ENCODE measurements at places on chromosomes 1 and 21.

- DNase-seq, result peak; percentile 66
Measured at GRCh38 chr21:46551636-46552241, 53.1 kb downstream of the S100B start.

GRCh38 chr1:69283516-69283915 lies 284.2 kb upstream of the LRRC7 start:
- no peak for DNase-seq

- DNase-seq, result no peak
Measured at GRCh38 chr1:19858893-19859292, 23.3 kb upstream of the OTUD3 start.

GRCh38 chr1:51969038-51969705 lies 21.3 kb downstream of the RAB3B start:
- DNase-seq, result no peak

GRCh38 chr1:186722711-186723309 lies 42.6 kb upstream of the PTGS2 start:
- DNase-seq, result no peak

DNA sequence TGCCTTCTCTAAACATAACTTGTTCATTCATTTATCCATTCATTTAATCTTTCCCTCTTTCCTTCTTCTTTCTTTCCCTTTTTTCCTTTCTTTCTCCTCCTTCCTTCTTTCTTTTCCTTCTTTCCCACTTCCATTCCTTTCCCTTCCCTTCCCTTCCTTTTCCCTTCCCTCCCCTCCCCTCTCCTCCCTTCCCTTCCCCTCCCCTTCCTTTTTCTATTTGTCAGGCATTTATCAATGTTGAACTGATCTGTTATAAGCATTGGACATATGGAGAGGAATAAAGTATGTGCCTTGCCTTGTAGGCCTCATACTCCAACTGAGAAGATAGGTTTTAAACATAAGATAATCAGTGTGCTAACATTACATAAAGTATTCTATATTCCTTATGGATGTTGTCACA lies 23.7 kb upstream of the ATP6V1G3 start:
- DNase-seq, result no peak

DNA sequence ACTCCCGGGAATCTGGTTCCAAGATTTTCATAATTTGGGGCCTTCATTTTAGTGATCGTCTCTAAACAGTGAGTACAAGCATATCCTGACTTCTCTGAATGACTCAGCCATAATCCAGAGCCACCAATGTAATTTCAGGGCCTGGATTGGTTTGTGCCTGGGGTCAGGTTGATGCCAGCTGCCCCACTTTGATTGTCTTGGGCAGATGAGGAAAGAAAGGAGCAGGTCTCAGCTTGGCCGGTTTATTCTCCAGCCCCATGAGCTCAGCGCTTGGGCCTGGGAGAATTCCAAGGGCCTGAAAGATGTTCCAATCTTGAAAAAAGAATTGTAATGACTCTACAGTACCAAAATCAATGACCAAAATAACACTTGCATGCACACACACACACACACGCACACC lies 71.2 kb upstream of the ECE1 start:
- no peak for DNase-seq

GRCh38 chr1:218917656-218918055 lies 256.0 kb upstream of the LYPLAL1 start:
- DNase-seq, result no peak

DNA sequence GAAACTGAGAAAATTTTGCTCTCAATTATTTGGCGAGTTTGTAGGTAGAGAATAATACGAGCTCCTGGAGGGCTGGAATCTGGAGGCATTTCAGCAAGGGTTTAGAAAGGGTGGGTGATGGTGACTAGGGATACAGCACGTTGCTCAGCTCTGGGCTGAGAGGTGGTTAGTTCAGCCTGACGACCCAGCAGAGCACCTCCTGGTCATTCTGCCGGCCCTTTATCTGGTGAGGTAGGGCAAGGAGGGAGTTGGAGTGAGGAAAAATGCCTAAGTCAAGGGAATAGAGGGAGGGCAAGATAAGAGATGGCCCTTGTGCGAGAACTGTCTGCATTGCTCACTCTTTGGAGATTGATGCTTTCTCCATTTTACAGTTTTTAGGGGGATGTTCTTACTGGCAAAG lies 19.1 kb downstream of the GALNT2 start:
- no peak for DNase-seq

DNA sequence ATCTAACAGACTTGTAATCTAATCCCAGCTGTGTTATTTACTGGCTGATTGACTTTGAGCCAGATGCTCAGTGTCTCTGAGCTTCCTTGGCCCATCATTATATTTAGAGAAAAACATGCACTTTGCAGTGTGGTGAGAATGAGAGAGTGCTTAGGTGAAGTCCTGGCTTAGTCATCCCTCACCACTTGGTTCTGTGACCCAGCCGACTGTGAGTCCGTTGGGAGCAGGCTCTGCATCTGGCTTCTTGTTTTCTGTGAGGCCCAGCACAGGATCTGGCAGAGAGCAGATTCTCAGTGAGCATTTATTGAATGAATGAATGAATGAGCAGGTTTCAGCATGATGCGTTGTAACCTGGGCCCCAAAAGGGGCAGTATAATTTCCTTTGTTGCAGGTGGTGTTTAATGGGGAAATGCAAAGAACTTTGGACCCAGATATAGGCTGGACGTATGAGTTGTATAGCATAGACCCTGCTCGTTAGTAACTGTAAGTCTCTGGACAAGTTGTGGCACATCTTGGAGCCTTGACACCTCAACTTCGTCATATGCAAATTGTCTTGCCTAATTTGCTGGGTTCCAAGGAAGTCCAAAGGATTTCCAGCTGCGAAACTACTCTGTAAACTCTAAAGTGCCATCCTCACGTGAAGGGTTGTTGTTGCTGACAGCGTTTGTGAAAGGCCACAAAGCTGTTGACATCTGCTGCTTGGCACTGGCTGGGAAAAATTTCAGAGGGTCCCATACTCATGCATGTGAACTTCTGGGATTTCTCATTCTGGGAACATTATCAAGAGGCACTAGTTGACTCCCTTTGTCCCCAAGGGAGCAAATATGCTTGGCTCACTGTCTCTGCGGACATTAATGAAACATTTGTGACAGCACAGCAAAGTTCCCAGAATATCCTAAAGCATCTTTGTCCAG lies 138.8 kb upstream of the USP24 start:
- DNase-seq, result no peak

GRCh38 chr1:27664291-27664690 lies 7.7 kb downstream of the IFI6 start:
- DNase-seq, result no peak

DNA sequence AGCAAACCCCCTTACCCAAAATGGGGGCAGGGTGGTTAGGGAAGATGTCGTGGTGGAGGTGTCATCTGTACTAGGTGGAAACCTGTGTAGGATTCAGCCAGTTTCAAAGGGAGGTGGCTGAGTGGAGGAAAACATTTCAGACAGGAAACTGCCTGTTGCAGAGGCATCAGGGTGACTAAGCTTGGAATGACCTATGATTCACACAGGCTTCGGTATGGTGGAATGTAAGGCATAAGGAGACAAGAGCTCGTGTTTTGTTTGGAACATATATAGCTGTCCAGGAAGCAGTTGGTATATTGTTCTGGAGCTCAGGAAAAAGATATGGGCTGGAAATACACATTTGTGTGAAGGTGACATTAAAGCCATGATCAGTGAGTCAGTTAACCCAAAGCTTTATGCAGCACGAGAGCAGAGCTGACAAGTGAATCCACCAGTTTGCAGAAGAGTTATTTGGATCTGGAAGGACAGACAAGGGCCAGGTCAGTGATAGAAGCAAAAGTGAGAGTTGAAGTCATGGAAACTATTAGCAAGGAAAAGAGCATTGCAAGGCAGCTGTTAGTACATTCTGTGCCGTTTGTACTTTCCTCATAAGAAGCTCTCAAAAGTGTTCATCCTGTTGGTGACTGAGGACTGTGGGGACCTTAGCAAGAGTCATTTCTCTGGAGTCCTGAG lies 12.2 kb downstream of the UTP25 start:
- no peak for DNase-seq

DNA sequence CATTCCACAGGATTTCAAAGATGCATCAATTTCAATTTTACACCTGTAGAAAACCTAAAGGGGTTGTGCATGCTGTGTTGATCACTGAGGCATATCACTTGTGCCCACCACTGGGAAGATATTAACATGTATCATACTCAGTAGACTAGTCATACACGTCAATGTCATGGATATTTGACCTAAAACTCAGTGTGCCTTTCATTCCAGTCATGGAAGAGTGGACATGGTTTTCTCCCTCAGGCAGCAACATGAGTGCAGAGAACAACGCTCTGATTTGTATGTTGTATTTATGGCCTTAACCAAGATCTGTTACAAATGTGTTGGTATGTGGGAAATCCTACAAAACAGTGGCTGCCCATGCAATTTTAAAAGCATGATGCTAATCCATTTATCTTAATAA lies 6.1 kb upstream of the C1orf53 start:
- DNase-seq, result no peak

- DNase-seq, result no peak
Measured at GRCh38 chr1:11982010-11982392, 1.8 kb downstream of the MFN2 start.

DNA sequence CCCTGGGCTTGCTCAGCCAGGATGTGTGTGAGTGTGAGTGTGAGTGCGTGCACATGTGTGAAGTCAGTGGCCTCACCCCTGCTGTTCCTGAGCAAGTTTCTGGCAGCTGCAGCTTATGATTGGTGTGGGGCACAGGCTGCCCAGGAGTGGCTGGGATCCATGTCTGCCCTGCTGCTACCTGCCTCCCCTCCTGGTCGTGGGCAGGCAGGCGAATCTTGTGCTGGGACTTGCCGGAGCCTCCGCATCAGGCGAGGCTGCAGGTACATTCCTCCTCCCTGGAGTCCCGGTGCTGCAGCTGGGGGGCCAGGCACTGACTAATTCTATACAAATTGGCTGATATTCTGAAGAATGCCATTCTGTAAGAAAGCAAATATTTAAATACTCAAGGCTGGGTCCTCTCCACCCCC lies 85.6 kb upstream of the WNT4 start:
- no peak for DNase-seq

GRCh38 chr21:45763074-45763473 lies 119.5 kb downstream of the PCBP3 start:
- DNase-seq, result no peak

DNA sequence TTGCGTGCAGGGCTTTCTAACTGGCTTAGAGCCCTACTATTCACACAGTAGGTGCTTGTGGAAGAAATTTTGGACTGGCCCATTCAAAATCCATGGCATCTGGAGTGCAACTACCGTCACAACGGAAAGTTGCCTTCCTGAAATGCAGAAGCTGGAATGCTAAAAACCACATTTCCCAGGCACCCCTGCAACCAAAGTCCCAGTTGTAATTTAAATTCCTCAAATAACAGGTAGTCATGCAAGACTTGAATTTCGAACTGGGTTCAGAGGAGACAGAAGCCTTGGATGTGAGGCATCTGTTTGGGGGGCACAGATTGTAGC lies 186.7 kb downstream of the TOMM20 start:
- DNase-seq, result peak; percentile 27

DNA sequence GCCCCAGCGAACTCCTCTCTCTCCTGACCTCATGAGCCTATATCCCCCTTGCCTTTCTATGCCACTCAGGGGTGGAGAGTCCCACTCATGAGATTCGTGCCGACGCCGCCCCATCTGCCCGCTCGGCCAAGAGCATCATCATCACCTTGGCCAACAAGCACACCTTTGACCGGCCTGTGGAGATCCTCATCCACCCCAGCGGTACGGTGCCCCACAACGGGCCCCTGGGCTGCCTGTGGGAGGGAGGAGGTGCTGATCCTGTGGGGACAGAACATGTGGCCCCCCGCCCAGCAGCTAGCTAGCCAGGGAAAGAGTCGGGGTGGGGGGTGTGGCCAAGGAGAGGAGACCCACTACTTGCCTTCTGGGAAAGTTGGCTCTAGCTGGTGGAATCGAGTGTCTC lies 27.8 kb downstream of the VWA5B1 start:
- no peak for DNase-seq

DNA sequence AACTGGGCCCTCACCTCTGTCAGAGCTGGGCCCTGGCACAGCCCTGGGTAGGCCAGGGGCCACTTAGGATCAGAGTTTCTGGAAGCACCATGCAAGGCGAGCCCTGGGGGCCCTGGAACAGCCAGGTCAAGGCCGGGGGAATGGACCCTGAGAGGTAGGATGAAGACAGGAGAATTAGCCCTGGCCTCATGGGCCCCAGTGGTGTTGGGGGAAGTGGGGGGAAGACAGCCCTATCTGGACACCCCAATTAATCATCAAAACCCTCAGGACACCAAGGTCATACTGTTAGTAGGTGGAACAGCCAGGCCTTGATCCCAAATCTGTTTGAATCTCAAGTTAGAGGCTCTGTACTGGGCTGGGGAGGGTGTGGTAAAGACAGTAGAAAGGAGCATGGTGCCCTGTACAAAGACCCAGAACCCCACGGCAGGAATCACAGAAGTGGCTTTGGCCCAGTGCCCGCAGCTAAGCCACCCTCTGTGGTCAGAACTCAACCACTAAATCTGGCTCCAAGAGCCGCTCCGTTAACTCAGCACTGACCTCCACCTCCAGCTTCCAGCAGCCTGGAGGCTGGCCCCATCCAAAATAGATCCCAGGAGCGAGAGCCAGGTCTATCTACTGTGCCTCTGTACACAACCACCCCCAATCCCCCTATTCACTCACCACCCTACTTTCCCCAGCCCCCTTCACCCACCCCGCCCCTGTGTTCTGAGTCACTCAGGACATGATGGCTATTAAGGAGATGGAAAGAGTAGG lies 14.0 kb upstream of the TRIM63 start:
- DNase-seq, result no peak

DNA sequence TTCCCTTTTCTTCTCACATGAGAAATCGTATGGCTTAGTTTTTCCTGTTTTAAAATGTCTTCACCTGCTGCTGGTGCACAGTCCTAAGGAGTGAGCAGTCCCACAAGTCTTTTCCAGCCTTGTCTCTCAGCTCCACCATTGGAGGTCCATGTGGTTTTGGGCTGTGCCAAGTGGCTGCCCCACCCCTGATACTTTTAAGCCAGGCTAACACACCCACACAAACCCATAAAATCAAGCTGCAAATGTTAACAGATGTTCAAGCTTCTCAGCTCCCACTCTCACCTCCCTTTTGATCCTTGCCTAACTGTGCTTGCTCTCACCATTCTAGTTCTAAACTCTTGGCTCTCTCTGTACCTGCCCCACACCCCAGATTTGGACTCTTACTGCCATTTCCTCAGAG lies 74.5 kb upstream of the COL24A1 start:
- DNase-seq, result no peak

DNA sequence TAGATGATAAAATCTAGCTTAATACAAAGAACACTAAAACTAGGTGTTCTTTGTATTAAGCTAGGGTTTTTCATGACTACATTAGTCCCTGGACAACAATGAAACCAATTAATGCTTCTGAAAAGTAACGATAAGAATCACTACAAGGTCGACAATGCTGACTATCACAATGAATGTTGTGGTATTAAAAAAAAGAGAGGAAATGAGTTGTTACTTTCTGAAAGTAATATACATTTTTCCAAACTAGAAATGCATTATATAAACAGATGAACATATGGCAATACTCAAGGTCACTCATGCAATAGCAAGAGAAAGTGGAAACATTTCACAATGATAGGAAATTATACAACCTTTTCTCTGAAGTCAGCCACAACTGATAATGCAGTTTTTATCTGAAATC lies 19.0 kb downstream of the DPH5 start:
- DNase-seq, result no peak

GRCh38 chr1:183443011-183443410 lies 24.8 kb upstream of the NMNAT2 start:
- no peak for DNase-seq
